ENCODE measurements at places on chromosomes 4 and X.

DNA sequence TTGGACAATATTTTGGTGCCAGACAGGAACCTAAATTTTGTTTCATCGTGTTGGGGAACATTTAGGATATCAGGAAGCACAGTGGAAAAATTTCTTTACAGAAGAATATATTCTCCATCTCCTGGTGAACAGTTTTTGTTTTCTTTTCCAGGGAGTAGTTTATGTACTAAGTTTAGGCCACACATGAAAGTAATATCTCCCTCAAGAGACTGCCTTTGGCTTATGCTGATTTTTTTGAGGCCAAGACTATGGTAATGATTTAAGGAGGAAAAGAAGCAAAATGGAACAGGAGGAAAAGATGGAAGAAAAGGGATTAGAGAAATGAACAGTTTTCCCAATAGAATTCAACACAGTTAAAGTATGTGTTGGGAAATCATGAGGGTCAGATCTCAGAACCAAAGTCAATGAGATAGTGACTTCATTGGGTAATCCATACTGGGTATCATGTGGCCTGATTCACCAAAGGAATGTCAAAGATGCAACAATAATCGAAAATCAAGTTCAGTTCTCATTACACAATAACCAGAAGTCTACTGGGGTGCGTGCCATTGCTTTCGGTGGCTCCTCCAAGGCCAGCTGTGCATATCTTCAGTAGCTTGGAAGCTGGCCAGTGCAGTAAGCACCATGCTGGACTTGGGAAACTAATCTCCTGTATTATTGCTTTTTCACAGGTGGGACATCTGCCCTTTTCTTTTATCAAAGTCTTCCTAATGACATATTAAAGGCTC is 234.8 kb downstream of the COL25A1 start:
- peak; percentile 34 for DNase-seq

DNA sequence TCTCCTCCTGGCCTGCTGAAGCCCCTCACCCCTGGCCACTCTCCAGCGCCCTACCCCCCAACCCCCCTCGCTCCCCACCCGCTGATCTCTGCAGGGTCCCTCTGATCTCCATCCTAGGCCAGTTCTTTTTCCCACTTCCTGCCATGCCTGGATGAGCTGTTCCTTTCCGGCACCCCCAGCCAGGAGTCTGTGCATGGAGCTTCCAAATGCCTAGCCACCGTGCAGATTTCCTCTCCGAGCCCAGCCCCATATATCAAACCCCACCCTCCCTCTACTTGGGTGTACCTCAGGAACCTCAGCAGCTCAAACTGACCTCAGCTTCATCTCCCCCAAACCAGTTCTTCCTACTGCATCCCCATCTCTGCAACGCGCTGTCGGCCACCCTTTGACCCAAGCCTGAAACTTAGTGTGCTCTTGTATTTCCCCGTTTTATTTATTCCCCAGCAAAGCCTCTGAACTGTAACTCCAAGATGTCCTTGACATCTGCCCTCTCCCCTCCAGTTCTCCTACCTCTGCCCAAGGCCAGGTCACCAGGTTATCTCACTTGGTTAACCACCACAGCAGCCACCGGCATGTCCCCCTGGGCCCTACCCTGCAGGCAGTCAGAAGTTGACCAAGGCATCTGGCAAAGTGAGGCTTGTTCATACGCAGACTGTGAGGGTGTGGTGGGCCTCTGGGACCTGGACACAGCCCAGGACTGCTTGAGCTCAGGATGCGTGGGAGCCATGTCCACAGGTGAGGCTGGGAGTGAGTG is 194.9 kb upstream of the PSAPL1 start:
- DNase-seq = no peak

GRCh38 chr4:10151182-10151581 is 34.6 kb upstream of the WDR1 start:
- no peak for DNase-seq

GRCh38 chr4:17688011-17688441 is 73.6 kb downstream of the MED28 start:
- DNase-seq = no peak
